ENCODE measurements at places on chromosomes 6 and 20. TPM values are rescaled to one million over a fixed set of nuclear protein-coding genes. Genes with fewer than 3 reads are reported as not detected.

Gene ERVFRD-1
- not detected for total RNA-seq

- peaks cover 10% of the 10 kb centered on the region for H3K27me3 ChIP-seq
- H3K4me3 ChIP-seq, result no peak overlapping the region
- no peak for DNase-seq
- H3K27ac ChIP-seq, result no peak overlapping the region
- no peaks in the 10 kb centered on the region for H3K36me3 ChIP-seq
- no peaks in the 10 kb centered on the region for H3K4me1 ChIP-seq
Measured at GRCh38 chr6:165906-166305, 126.4 kb upstream of the DUSP22 start.

GRCh38 chr6:115612216-115612615, 448.5 kb downstream of the FRK start:
- no peak overlapping the region for H3K4me3 ChIP-seq
- no peak for DNase-seq
- H3K4me1 ChIP-seq, result no peaks in the 10 kb centered on the region
- no peak overlapping the region for H3K27ac ChIP-seq

DNA sequence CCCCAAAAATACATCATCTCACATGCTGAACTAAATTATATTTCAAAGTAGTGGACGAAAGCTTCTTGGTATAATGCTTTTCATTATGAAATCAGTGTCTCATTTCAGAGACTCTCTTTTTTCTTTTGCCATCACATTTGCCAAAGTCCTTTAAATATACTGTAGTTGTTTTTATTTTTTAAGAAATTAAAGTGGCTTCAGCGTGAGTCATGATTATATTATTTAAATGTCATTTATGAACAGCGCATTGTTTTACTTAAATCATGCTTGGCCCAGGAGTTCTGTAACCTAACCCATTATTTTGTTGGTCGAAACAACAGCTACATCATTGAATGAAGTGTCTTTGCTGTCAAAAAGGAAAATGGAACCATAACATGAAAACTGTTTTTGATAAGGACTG, 100.9 kb downstream of the CD109 start:
- DNase-seq, result no peak
- no peaks in the 10 kb centered on the region for H3K36me3 ChIP-seq
- H3K27ac ChIP-seq, result no peak overlapping the region
- H3K27me3 ChIP-seq, result no peaks in the 10 kb centered on the region
- H3K4me3 ChIP-seq, result no peak overlapping the region
- no peaks in the 10 kb centered on the region for H3K4me1 ChIP-seq

DNA sequence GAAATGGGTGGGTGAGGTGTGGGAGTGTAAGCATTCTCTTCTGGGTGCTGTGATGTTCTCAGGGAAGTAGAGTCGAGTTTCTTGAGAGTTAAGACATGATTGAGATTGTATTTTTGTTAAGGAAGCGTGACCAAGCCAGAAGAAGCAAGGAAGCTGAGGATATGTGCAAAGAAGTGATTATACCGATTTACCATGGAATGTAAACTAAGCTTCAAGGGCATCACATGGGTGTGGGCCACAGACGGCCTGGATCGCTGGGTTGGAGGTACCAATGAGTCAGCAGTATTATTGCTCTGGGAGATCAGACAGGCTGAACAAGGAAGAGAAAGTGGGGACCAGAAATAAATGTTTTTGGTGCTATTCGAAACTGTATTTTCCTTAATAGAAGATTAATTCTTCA, 184.1 kb upstream of the GMDS start:
- no peaks in the 10 kb centered on the region for H3K36me3 ChIP-seq
- DNase-seq, result no peak
- no peak overlapping the region for H3K4me3 ChIP-seq
- H3K4me1 ChIP-seq, result peaks cover 17% of the 10 kb centered on the region
- H3K27me3 ChIP-seq, result no peaks in the 10 kb centered on the region
- H3K27ac ChIP-seq, result no peak overlapping the region

GRCh38 chr6:27318973-27319372, 6.9 kb upstream of the POM121L2 start:
- no peaks in the 10 kb centered on the region for H3K27me3 ChIP-seq
- H3K4me3 ChIP-seq, result no peak overlapping the region
- no peaks in the 10 kb centered on the region for H3K36me3 ChIP-seq

Gene IL17F
- total RNA-seq, result not detected

DNA sequence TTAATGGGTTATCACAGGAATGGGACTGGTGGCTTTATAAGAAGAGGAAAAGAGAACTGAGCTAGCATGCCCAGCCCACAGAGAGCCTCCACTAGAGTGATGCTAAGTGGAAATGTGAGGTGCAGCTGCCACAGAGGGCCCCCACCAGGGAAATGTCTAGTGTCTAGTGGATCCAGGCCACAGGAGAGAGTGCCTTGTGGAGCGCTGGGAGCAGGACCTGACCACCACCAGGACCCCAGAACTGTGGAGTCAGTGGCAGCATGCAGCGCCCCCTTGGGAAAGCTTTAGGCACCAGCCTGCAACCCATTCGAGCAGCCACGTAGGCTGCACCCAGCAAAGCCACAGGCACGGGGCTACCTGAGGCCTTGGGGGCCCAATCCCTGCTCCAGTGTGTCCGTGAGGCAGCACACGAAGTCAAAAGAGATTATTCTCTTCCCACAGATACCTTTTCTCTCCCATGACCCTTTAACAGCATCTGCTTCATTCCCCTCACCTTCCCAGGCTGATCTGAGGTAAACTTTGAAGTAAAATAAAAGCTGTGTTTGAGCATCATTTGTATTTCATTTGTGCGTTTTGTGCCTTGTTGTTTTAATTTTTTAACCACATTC, 4.4 kb downstream of the HLA-E start:
- peaks cover 27% of the 10 kb centered on the region for H3K4me1 ChIP-seq
- peaks cover 55% of the 10 kb centered on the region for H3K36me3 ChIP-seq
- no peak overlapping the region for H3K4me3 ChIP-seq
- H3K27ac ChIP-seq, result no peak overlapping the region
- no peaks in the 10 kb centered on the region for H3K27me3 ChIP-seq

Data from Calu3 (cell line).